ENCODE measurements at places on chromosomes 5 and 9.

GRCh38 chr5:68407311-68408239 is 192.0 kb downstream of the PIK3R1 start:
- no peak for DNase-seq

DNA sequence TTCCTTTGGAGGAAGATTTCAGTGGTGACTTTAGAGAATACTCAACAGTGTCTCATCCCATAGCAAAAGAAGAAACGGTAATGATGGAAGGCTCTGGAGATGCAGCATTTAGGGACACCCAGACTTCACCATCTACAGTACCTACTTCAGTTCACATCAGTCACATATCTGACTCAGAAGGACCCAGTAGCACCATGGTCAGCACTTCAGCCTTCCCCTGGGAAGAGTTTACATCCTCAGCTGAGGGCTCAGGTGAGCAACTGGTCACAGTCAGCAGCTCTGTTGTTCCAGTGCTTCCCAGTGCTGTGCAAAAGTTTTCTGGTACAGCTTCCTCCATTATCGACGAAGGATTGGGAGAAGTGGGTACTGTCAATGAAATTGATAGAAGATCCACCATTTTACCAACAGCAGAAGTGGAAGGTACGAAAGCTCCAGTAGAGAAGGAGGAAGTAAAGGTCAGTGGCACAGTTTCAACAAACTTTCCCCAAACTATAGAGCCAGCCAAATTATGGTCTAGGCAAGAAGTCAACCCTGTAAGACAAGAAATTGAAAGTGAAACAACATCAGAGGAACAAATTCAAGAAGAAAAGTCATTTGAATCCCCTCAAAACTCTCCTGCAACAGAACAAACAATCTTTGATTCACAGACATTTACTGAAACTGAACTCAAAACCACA is 67.4 kb downstream of the VCAN start:
- DNase-seq, result no peak

- peak; percentile 7 for DNase-seq
Observed at GRCh38 chr9:7185612-7186011, 427.8 kb downstream of the KDM4C start.

GRCh38 chr9:90442723-90443122 is 199.9 kb downstream of the DIRAS2 start:
- DNase-seq, result no peak

- DNase-seq, result no peak
Observed at GRCh38 chr5:126909856-126910255, 120.5 kb downstream of the MARCHF3 start.

- no peak for DNase-seq
Observed at GRCh38 chr9:80619356-80619755, 1047.6 kb downstream of the TLE4 start.
